ENCODE measurements at places on chromosomes 6 and 20.

GRCh38 chr6:111734068-111735061 is 128.7 kb upstream of the TRAF3IP2 start:
- DNase-seq, result no peak

GRCh38 chr20:58545565-58546415 is 30.6 kb upstream of the APCDD1L start:
- no peak for DNase-seq

DNA sequence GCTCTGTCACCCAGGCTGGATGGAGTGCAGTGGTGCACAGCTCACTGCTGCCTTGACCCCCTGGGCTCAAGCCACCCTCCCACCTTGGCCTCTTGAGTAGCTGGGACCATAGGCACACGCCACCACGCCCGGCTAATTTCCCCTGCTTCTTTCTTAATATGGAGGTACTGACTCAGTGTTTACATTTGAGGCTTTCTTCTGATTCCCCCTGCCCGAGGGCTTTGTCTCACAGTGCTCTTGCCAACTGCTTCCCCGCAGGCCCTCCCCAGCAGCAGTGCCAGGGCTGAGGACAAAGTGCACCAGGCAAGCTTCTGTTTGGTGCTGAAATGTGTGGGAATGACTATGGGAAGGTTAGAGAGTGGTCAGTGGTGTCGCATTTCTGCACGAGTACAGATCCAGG is 34.8 kb downstream of the NR2E1 start:
- DNase-seq, result no peak

GRCh38 chr6:43421831-43422230 is 5.5 kb upstream of the ABCC10 start:
- no peak for DNase-seq

GRCh38 chr6:125753218-125753936 is 3.9 kb downstream of the HEY2 start:
- DNase-seq, result no peak

- no peak for DNase-seq
Measured at GRCh38 chr20:56628015-56628872, 862 bp upstream of the TFAP2C start.

- no peak for DNase-seq
Measured at GRCh38 chr6:110517601-110518281, 41.3 kb upstream of the SLC22A16 start.

GRCh38 chr6:35984701-35985100 is 39.7 kb downstream of the SLC26A8 start:
- DNase-seq, result no peak
